Right lobe of liver (tissue), 6 donors: ENCODE measurements at places on chromosomes 16 and 17.
A peak's percentile ranks its signal among the peaks of the same experiment; 100 is the strongest.

GRCh38 chr17:81406117-81406953, 11.1 kb downstream of the BAHCC1 start:
- DNase-seq, result no peak

- DNase-seq, result no peak
Observed at GRCh38 chr16:48187779-48188178, 32.0 kb upstream of the ABCC12 start.

- no peak for DNase-seq
Observed at GRCh38 chr17:7549401-7550055, 670 bp downstream of the TNFSF12 start.

DNA sequence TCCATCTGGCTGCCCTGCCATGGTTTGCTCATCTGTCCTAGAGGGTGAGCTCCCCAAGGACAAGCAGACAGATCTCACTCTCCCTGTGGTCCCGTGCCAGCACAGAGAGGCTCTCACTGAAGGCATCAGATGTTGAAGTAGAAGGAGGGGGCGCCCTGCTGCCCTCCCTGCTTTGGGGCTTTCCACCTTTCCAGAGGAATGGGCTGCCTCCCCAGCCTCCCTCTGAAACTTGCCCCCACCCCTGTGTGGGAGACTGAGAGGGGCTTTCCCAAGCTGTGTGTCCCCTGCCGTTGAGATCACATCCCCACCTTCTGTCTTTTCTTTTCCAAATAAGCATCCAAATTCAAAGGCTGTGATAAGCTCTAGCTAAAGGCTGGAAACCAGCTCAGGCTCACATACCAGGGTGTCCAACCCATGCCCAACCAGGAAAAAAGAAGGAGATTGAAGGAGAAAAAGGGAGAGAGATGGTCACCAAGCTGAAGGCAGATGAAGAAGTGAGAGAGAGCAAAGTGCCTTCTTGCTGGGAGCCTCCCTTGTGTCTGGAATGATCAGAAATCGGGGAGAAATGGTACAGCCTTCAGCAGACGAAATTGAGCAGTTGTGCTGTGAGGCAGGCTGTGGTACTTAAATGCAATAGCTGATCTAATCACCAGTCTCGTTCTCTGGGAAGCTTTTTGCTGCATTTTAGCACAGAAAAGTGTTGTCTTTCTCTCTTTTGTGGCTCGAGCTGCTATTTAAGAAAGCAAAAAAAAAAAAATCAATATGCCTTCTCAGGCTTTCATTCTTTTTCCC, 145.9 kb upstream of the LHX1 start:
- no peak for DNase-seq

GRCh38 chr16:27202923-27203506, 311 bp upstream of the KDM8 start:
- DNase-seq, result peak; percentile 95

GRCh38 chr17:61425682-61426481, 26.2 kb downstream of the TBX2 start:
- DNase-seq, result no peak

DNA sequence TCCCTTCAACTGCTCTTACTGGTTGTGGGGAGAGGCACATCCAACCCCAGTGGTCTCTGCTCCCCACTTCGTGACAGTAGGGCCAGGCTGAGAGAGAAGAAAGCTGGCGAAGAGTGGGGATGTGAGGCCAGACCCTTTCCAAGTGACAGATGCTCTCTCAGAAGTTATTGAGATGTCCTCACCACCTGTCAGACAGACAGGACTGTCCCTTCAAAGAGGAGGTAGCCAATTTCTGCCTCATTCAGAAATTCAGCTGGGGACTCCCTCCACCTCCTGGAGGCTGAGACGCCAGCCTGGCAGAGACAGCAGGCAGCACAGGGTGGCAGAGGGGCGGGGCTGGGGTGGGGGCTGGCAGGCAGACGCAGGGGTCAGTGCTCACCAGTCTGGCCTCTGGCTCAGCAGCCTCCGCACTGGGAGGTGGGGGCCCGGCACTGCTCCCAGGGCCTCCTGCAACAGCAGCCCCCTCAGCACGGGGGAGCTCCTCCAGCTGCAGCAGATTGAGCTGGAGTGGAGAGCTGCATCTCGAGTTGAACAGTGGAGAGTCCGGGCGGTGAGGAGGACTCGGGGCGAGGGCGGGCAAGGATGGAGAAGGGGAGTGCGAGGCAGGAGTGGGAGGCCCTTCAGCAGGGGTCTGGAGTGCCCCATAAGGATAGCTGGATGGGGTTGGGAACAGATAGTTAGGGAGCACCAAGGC, 9.2 kb downstream of the PER1 start:
- DNase-seq, result peak; percentile 53

DNA sequence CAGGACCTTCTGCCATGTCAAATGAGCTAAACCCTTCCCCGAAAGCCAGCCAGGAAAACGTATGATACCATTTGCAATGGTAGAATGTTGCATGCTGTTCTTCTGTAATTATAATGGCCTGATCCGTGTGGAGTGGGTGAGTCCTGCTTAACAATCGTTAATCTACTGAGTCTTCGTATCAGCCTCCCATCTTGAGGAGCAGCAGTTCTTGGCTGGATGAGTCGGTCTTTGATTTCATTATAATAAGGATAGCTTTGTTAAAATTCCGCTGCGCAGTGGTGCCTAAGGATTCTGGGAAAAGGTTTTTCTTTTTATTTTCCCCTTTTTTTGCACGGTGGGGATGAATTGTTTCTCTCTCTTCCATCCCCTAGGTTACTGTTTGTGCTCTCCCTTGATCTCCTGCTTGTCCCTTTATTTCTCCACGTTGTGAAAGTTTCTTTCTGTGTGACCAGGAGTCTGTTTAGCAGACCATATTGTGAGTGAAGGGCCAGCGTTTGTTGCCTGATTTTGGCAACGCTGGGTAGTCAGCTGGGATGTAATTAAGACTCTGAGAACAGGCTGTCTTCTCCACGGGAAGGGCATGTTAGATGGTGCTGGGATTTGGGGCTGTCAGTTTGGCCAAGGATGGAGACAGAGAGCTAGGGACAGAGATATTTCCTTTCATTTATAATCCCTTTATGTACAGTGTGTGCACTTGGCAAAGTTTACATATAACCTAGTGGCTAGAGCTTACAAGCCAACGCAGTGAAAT, 263.0 kb downstream of the FTO start:
- DNase-seq, result no peak

DNA sequence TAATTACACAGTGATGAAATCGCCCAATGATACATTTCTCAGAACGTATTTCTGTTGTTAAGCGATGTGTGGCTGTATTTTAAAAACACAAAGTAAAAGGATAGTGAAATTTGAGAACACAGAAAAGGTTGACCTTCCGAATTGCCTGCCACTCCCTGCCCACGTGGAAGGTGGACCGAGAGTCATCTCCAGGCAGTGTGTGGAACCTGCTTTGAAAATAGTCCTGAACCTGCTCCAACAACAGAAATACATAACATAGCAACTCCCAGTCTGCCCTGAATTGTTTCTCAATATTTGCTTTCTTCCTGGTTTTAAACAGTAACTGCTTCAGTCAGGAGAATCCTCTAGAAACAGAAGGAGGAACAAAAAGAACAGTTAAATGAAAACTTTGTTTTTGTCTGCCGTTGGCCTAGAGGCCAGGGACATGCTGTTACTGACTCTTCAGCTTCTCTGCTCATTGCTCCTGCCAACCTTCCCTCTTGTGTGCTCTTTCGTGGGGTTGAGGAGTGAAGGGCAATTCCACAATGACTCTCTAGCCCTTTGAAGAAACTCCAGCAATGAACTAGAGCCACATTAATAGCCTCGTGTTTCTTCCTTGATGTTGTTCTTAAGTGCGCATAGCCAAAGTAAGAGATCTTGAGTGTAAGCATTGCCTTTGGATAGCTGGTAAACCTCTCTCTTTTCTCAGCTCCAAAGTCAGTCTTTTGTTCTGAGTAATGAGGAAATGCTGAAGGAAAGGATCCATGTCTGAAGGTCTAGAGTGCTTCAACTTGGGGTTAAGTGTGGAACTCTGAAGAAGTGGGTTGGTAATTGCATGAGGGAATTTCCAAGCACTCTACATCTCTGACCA, 452.5 kb upstream of the CCL2 start:
- DNase-seq, result no peak

- DNase-seq, result no peak
Observed at GRCh38 chr16:81650982-81651562, 128.0 kb upstream of the PLCG2 start.

DNA sequence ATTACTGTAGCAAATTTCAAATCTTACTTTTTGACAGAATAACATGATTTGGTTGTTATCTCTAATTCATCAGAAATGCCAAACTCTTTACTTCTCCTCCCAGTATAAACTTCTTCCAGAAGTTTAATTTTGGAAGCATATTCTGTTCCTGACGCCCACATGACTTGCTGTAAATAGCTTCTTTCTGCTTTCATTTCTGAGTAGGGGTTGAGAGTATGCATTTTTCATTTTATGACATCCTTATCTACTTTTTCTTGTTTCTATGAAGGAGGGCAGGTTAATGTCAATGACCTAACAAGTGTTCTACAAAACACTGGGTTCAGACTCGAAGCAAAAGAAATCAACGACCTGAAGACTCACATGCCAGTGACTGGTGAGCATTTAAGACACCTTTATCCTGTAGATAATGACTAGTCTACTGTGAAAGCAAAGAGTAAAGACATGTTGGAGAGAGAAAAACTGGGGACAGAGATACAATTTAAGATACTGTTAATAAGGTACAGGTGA, 36.5 kb upstream of the EFCAB3 start:
- DNase-seq, result no peak

- no peak for DNase-seq
Observed at GRCh38 chr17:29698019-29698777, 75.5 kb upstream of the CORO6 start.

DNA sequence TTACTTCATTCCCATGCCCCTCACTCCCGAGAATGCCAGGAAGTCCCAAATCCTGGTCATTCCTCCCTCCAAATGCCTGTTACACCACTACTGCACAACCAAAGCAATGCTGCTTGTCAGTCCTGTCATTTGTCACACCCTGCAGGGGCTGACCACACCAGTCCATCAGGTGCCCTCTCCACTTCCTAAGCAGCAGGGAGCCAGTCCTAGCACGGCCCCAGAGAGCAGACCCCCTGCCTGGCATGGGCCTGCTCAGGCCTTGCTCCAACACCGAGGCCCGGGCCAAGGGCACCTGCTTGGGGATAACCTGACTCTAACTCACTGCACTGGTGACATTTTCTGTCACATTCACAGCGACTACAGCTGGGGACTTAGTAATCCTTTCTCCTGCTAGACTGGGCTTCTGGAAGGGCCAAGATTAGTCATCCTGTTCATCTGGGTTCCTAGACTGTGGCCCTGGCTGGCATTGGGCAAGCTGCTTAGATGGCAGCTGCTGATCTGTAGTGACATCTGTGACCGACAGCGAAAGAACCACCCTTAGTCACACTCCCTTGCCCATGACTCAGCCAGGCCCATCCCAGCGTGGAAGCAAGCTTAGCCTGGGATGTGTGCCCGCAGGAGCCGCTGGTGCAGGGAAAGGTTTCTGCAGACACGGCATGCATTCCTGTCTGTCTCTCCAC, 5.4 kb downstream of the ALYREF start:
- no peak for DNase-seq

GRCh38 chr17:2804912-2805311, 8.7 kb downstream of the RAP1GAP2 start:
- no peak for DNase-seq

DNA sequence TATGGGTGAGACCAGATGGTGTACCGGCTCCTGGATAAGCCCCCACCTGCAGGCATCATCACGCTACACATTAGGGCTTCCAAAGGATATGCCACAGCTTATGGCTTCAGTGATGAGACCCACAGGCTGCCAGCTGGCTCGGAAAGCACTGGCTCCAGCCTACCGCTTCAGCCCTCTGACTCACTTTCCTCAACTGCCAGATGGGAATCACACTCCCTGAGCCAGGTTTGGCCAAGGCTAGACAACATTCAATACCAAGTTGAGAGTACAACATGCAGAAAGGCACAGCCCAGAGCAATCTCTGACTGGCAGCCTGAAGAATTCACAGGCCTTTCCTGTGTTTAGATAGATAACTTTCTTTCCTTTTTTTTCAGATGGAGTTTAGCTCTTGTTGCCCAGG, 10.3 kb downstream of the CENPV start:
- no peak for DNase-seq

DNA sequence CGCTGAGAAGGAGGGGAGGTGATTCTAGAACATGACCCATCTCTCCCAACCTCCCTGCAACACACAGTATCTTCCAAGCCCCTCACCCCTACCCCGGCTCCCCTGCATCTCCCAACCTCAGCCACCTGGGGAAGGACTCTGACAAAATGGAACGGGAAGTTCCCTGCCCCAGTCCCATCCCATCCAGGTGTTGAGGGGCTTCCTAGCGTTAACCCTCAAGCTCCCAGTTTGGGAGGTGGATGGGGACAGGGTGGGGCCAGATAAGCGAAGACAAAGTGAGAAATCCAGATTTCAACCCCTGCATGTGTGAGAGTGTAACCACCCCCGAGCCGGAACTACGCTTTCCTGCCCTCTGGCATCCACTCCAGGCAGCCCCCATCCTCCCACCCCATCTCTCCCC, 1.8 kb downstream of the ZSCAN10 start:
- DNase-seq, result no peak
